NCI-H1694 (cell line): ENCODE measurements at places on chromosomes 3 and 15.

GRCh38 chr15:71480556-71480955 is 329.8 kb upstream of the NR2E3 start:
- DNase-seq: no peak

- DNase-seq: peak; percentile 52
These were observed 42.6 kb upstream of the TMCO5A start for GRCh38 chr15:37891766-37892368.

GRCh38 chr15:28888900-28889299 is 3.1 kb downstream of the APBA2 start:
- DNase-seq: no peak

DNA sequence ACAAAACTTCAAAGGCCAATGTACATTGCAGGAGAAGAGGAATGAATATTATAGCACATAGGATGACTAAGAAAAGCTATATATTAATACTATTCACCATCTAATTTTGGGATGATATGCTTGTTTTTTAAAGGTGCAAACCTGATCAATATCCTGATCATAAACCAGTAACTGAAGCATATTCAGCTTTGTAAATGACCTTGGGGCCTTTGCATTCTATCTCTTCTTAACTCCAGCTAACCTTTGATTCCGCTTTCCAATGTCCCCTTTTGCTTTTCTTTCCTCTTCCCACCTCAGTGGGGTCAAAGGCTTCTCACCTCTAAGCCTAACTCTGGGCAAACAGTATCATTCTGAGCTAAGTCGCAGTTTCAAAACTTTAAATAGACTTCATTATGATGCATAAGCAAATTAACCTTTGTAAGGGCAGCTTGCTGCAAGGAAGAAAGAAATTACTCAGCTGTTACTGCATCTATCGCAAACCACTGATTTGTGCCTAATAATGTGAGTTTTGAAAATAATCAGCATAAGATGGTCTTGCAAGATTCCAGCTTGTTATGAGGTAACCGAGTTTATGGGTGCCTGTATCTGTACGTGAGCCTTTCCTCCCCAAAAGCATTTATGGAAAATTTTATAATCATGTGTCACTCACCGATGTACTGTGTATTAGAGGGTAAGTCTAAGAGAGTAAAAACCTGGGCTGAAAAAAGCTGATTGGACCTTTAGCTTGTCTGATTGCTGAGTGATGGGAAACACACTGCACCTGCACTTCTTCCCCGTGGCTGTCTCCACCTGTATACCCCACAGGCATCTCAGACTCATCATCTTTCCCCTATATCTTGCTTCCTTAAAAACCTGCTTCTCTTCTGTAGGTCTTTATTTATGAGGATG is 116.8 kb downstream of the TPRG1 start:
- no peak for DNase-seq
